Psoas muscle (tissue), 8 donors: ENCODE measurements at places on chromosomes 11 and 22. TPM values are rescaled to one million over a fixed set of nuclear protein-coding genes. Genes with fewer than 3 reads are reported as not detected.

- DNase-seq = no peak
These were observed 144.1 kb downstream of the ARHGAP42 start for GRCh38 chr11:100830978-100831732.

DNA sequence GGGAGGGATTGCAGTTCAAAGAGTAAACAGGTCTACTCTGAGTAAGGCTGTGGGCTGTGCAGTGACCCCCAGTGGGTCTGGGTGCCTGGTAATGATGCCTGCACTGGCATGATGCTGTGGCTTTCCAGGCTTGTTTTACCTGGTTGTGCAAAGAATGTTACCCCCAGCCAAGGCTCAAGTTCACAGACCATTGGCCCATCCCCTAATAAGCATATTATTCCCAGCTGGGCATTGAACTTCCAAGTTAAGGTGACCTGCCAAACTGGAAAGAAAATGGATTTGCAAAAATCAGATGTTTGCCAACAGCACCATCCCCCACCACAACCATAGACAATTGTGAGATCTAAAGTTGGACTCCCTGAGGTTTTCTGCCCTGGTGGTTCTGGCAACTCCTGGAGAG lies 7.9 kb upstream of the EHF start:
- no peak for DNase-seq

DNA sequence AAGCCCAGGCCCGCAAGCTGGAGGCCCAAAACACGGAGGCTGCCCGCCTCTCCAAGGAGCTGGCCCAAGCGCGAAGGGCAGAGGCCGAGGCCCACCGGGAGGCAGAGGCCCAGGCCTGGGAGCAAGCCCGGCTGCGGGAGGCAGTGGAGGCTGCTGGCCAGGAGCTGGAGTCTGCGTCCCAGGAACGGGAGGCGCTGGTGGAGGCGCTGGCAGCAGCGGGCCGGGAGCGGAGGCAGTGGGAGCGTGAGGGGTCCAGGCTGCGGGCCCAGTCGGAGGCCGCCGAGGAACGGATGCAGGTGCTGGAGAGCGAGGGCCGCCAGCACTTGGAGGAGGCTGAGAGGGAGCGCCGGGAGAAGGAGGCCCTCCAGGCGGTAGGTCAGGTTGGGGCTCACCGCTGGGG lies 4.8 kb downstream of the CCDC88B start:
- DNase-seq = no peak

KIF18A gene
- 0.46 TPM for total RNA-seq
